ENCODE measurements at places on chromosomes 4 and X.

DNA sequence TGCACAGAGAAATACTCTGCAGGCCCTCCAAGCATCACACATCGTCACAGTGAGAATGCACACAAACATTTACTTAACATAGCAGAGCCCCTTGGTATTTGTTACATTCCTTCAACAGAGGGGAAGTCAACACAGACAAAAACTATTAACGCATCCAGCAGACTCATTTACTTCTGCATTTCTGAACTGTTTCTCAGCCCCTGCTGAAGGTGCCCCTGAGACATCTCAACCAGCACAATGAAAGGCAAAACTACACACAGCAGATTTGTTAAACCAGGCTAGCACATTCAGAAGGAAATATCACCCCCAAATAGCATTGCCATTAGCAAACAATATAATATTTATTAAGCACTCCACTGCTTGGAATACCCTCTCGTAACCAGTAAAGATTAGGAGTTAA is 367.0 kb downstream of the RAB28 start:
- no peak for DNase-seq

- DNase-seq: no peak
Measured at GRCh38 chr4:32462944-32463343, 1742.8 kb downstream of the PCDH7 start.

- no peak for DNase-seq
Measured at GRCh38 chrX:133053861-133054598, 42.9 kb downstream of the USP26 start.

DNA sequence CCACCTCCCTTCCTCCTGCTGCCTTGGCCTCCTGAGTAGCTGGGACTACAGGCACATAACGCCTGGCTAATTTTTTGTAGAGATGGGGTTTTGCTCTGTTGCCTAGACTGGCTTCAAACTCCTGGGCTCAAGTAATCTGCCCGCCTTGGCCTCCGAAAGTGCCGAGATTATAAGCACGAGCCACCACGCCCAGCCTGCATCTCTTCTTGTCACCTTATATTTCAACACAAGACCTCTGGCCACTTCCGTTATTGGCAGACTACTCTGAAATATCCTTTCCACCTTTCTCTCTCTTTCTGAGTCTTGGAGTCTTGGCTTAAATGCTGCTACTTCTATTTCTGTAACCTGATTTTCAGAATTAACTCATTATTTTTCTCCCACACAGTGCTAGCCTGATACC is 5.6 kb downstream of the KIAA0232 start:
- no peak for DNase-seq

DNA sequence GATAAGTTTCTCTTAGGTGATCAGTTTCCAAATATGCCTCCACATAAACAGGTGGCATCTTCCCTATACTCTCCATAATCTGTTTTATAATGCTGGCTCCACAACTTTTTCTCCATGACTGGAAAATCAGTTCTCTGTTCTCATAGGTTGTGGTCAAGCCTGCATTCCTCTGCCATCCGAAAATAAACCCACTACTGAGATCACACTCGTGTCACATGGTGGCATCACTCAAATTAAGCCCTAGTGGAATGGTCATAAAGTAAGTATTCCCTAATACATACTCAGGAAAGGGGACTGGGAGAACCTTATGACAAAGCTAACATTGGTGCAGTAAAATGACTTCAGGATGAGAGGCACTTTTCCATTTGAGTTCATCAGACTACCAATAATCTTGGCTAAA is 37.6 kb downstream of the MAGED4B start:
- no peak for DNase-seq

- DNase-seq: no peak
Measured at GRCh38 chrX:24093746-24094145, 39.0 kb downstream of the EIF2S3 start.

- DNase-seq: no peak
Measured at GRCh38 chrX:43008356-43008755, 230.4 kb upstream of the PPP1R2C start.

- DNase-seq: no peak
Measured at GRCh38 chr4:3462321-3462789, 751 bp upstream of the DOK7 start.

GRCh38 chrX:36961590-36961989 is 46.6 kb upstream of the FAM47C start:
- no peak for DNase-seq

GRCh38 chr4:61086979-61087378 is 113.1 kb upstream of the ADGRL3 start:
- no peak for DNase-seq

GRCh38 chrX:51922561-51922960 is 29.1 kb downstream of the MAGED1 start:
- DNase-seq: no peak

DNA sequence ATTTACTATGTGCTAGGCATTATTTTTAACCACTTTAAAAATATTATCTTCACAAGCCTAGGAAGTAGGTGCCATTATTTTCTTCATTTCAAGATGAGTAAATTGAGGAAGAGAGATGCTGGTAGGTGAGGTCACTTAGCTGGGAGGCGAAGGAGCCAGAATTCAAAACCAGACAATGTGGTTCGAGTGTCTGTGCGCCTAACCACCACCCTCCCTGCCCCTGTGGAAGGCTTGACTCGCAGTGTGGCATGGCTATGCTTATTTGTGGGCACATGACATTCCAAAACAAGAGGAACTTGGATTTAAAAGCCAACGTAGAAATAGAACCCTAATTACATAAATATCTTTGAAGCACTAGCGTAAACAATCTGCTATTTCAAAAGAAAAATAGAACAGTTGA is 226.6 kb upstream of the PITX2 start:
- DNase-seq: no peak

DNA sequence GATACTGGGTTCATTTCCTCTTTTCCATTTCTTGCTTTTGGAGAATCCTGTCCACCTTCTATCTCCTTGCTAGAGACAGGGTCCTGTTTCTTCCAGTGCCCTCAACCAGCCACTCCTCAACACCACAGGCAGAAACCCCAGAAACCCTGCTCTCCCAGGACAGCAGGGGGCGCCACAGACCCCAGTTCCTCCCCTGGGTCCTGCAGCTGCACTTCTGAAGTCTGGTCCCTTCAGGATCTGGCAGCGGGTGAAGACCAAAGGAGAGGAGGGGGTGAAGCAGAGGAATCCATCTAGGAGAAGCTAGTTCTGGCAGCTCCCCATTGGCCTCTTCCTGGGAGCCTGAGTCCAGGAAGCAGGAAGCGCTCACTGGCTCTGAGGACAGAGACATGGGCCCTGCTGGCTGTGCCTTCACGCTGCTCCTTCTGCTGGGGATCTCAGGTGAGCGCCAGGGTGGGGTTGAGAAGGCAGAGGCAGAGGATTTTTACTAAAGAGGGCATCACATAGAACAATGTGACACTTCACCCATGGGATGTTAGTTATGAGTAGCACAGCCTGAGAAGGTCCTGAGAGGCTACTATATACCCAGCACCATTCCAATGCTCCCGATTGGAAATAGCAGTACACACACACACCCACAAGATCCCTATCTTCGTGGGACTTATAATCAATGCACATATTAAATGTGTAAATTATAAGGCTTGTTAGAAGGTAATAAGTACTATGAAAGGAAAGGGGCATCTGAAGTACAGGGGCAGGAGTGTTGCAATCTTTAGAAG is at the start of gene PRSS48:
Gene PRSS48, plus strand, starts transcription at position 375 of the 776 bp plus-strand sequence. Its CDS starts 12 bp downstream, at position 387.
- peak; percentile 71 for DNase-seq

DNA sequence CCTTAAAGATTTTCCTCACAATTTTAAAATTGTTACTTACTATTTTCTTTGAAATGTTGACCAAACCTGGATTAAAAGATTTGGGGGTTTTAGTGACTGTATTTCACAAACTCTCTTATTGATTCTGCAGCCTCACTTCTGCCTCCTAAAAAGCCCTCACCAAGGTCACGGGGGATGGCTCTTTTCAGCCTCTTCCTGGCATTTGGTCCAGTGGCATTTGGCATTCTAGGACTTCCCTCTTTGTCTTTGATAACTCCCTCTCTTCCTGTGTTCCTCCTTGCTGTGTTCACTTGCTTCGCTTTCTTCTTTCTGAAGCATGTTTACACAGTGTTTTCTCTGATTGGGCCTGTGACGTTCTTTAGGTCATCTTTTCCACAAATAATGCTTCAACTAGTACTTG is 21.5 kb downstream of the PKD2 start:
- no peak for DNase-seq

DNA sequence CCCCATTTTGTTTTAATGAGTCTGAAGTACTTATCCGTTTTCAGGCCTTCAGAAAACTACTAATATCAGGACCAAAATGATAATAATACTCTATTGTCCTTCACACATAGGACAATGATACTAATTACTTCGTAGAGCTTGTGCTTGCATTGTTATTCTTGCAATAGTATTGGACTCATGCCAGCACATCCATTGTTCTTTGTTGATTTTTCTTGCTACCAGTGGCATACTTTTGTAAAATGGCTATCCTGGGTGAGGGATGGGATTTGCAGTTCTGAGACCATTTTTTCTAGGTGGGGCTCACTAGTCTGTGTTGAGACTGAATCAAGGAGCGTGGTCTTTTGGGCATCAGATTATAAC is 195.3 kb downstream of the MAML3 start:
- no peak for DNase-seq

GRCh38 chrX:110584083-110584482 is 211.5 kb downstream of the CHRDL1 start:
- no peak for DNase-seq

GRCh38 chrX:109886122-109886761 is 116.7 kb upstream of the TMEM164 start:
- DNase-seq: no peak

DNA sequence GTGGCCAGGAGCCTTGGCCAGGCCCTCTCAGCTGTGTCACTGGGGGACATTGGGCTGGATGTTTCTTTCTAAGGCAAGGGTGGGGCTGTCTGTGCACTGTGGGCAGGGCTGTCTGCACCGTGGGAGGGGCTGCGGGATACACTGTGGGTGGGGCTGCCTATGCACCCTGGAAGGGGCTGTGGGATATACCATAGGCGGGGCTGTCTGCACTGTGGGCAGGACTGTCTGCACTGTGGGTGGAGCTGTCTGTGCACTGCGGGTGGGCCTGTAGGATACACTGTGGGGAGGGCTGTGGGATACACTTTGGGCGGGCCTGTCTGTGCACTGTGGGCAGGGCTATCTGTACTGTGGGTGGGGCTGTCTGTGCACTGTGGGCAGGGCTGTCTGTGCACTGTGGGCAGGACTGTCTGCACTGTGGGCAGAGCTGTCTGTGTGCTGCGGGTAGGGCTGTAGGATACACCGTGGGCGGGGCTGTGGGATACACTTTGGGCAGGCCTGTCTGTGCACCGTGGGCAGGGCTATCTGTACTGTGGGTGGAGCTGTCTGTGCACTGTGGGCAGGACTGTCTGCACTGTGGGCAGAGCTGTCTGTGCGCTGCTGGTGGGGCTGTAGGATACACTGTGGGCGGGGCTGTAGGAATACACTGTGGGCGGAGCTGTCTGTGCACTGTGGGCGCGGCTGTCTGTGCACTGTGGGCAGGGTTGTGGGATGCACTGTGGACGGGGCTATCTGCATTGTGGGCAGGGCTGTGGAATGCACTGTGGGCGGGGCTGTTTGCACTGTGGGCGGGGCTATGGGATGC is 31.1 kb downstream of the ACOX3 start:
- no peak for DNase-seq

DNA sequence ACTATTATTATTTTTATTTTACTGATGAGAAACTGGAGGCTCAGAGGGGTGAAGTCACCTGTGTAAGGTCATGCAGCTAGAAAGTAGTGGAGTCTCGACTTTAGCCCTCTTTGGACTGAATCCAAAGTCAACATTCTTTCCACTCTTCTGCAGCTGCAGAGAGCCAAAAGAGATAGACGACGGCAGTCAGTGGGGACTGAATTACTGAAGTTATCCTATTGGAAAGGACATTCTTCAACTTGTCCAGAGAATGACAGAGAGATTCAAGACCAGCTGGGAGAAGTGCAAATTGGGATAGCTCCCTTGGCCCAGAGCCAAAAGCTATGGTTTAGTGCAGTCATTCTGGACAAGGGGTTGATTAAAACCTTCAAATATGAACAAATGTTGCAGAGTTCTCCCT is 42.5 kb downstream of the VGLL1 start:
- no peak for DNase-seq

- DNase-seq: no peak
Measured at GRCh38 chr4:137310166-137310565, 222.1 kb downstream of the PCDH18 start.

DNA sequence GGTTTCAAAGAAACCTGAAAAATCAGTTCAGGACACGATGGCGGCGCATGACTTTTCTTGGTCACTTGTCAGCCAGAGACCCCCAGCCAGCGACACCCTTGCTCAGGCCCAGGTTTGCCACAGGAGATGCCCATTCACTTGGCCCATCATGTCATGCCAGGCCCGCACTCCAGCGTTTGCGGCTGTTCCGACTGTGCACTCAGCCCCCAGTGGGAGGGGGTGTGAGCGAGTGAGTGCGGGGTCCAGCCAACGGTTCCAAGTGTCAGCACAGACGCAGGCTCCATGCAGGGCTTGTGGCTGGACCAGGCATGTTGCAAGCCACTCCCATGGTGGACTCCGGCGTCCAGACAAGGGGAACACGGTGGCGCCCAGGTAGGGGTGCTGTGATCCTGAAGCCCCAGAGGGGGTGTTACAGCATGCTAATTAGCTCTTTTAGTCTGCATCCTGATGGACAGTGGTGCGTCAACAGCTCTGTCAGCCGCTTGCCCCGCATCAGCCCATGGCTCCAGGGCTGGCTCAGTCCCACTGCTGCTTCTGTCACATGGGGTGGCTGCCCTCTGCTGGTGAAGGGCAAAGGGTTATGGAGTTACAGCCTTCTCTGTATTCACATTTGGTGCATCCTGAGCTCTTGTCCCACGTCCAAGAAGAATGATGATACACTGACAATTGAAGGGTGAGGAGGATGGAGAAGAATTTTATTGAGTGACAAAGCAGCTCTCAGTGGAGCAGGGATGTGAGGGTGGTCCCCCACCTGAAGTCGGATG is 3.7 kb upstream of the MAEA start:
- no peak for DNase-seq
